ENCODE measurements at places on chromosomes 2 and 18. TPM values are rescaled to one million over a fixed set of nuclear protein-coding genes. Genes with fewer than 3 reads are reported as not detected.

DNA sequence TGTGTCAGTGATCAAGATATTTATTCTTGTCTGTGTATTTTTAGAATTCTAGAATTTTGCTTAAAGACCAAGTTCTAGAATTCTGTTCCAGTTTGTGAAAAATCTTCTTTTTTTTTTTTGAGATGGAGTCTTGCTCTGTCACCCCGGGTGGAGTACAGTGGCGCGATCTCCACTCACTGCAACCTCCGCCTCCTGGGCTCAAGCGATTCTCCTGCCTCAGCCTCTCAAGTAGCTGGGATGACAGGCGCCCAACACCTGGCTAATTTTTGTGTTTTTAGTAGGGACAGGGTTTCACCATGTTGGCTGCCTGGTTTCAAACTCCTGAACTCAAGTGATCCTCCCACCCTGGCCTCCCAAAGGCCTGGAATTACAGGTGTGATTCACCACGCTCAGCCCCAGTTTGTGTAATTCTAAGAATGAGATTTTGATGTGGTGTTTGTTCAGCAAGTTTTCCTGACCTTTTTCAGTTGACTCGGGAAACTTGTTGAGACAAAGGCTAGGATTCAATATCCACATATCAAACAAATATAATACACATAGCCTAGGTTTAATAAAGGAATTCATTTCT, 3.6 kb downstream of the EIF5B start:
- DNase-seq = no peak

Gene STK16
- total RNA-seq = 46.0 TPM

Gene FAM168B
- 89.3 TPM for total RNA-seq

DNA sequence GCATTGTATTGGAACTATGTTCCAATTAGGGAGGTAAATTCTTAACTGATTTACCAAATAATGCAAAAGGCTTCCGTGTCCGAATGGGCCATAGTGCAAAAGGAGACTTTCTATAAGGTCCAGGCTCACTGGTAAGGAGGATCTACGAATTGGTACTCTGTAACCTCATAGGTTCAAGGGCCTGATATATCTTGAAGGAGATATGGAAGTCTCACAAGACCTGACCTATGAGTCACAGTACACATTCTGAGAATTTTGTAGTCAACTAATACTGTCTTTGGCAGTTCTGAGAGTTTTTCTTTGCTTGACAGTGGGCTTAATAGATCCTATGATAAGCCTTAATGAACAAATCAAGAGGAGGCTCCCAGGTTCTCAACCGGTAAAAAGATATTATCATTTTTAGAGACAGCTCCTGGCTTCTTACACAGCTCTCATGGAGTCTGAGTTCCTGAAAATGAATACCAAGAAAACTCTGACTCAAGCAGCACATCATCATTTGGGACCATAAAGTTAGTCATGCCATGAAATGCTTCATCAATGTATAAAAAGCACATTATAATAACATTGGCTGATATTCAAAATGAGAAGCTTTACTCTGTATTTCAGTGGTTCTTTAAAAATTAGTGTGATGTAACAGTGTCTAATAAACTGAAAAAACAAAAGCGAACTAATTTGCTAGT, 1275.2 kb upstream of the CRIM1 start:
- no peak for DNase-seq

DNA sequence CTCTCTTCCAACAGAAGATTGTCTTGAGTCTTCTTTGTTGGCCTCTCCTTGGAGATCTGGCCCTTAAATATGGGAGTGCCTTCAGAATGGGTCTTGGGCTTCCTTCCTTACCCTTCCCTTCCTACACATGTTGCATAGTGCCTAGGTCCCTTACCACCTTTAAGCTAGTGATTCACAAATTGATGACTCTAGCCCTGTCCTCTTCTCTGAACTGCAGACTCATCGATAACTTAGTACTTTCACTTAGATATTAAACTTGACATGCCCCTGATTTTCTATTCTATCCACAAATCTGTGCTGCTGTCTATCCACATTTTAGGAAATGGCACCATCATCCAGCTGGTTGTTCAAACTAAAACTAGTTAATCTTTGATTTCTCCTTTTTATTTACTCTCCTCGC, 9.1 kb upstream of the DYTN start:
- no peak for DNase-seq

DNA sequence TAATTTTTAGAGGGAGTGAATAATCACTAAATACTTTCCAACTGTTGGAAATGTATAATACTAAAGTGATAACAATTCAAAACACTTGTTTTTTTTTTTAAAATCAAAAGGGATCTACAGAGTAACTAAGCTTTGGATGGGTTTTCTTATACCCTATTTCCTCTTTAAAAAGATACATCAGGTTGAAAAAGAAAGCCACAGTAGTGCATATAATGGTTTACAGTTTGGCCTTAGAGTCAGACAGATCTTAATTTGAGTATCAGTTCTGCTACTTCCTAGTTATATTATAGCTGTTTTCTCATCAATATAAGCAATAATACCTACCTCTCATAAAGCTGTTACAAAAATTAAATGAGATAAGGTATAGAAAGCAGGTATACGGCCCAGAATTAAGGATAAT, 28.5 kb downstream of the PSME4 start:
- DNase-seq = no peak

- no peak for DNase-seq
These were observed 5.6 kb upstream of the ESPNL start for GRCh38 chr2:238094438-238095022.

GRCh38 chr18:1103537-1103936, 198.9 kb downstream of the ADCYAP1 start:
- DNase-seq = no peak

Gene ABHD1
- 0.72 TPM for total RNA-seq

GRCh38 chr18:36931106-36931505, 102.2 kb downstream of the KIAA1328 start:
- DNase-seq = no peak

- DNase-seq = no peak
These were observed 301.2 kb downstream of the AGPS start for GRCh38 chr2:177693658-177694339.

GRCh38 chr18:55048892-55049291, 89.6 kb upstream of the CCDC68 start:
- DNase-seq = no peak

- no peak for DNase-seq
These were observed 555.2 kb upstream of the KLHL29 start for GRCh38 chr2:22829791-22830190.

DNA sequence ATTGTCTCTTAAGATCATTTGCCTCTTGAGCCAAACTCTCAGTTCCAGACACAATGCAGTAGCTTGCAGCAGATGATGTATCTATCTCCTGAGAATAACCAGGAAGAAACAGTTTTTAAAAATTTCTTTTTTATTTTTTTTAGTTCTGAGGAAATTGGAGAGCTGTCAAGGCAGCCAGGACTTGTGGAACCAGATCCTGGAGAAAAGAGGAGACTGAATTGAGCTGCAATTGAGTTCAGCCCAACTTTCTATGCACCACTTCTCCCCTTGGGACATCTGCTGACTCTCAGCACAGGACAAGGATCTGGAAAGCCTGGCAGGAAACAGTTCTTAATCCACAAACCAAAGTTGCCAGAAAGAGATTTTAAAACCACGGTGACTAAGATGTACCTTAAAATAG, 13.5 kb upstream of the CSRNP3 start:
- no peak for DNase-seq

GRCh38 chr2:36568516-36569246, 29.3 kb downstream of the FEZ2 start:
- no peak for DNase-seq

DNA sequence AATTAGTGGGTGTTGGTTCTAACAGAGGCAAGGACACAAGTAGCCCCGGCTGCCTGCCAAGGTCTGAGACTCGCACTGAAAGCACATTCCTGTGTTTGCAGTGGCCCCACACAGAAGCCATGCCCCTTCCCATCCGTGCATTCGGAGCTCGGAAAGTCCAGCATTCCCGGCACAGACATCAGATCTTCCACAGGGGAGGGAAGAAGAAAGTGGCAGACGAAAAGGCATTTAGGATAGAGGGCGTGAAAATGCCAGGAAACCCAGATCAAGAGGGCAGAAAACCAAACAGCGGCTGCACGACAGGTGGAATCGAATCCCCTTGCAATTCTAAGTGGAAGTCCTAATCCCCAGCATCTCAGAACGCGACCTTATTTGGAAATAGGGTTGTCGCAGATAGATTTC, 105.5 kb upstream of the ASB18 start:
- DNase-seq = no peak

Gene TSPYL6
- total RNA-seq = not detected

Gene DNPEP
- 61.5 TPM for total RNA-seq

- DNase-seq = no peak
These were observed 57.5 kb downstream of the MCFD2 start for GRCh38 chr2:46857871-46858701.

DNA sequence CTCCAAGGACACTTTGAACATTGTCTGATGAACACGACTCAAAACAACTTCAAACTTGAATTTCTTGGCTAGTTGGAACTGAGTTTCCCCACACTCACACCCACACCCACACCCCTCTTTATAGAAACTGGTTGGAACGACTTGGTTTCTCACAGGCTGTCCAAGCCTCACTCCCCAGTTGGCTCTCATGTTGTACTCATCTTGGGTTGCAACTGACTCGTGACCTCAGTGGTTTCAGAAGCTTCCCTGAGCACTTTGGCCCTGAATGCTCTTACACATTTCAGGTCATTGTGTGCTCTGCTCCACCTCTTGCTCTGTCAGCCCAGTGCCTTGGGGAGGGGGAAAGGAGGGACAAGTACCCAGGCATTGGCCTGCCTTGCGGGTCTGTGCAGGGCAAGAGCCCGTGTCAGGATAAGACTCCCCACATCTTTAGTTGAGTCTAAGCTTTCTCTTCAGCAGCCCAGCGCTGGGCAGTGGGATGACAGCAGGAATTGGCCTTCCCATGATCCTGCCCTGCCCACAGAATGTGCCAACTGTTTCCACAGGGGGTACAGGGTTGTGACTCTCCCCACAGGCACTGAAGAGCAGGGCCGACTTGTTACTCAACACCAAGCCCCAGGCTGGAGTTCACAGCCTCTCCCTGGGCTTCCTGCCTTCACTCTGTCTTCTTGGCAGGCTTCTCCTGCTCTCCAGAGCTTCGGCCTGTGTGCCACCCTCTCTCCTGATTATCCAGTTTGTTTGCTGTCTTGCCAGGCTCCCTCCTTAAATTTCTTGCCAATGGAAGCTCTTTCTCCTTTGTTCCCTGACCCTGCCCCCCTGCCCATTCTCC, 104.6 kb downstream of the RTN4 start:
- peak; percentile 64 for DNase-seq

GRCh38 chr18:45503990-45504389, 111.3 kb upstream of the SLC14A2 start:
- no peak for DNase-seq

Data from activated T-cell treated with anti-CD3 and anti-CD28 coated beads, Interleukin-2, amount 50 U/mL, for 72 hours (primary cell).